ENCODE measurements at places on chromosomes 1 and 21.

DNA sequence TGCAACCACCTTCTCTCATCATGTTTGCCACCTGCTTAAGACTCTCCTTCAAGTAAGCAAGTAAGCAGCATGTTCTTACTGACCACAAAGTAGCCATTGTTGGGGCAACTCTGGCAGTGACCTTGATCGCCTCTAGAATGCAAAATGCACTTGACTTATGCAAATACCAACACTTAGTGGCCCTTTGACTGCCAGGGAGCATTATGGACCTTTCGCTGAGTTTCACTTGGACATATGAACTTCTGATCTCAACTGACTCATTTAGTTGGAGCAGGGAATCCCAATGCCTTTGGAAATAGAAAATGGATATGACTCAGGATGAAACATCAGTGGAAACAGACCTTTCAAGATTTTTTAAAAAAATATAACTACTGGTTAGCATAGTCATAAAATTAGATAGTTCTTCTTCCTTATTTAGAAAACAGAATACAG lies 6.1 kb upstream of the PLA2G5 start:
- no peak for DNase-seq

DNA sequence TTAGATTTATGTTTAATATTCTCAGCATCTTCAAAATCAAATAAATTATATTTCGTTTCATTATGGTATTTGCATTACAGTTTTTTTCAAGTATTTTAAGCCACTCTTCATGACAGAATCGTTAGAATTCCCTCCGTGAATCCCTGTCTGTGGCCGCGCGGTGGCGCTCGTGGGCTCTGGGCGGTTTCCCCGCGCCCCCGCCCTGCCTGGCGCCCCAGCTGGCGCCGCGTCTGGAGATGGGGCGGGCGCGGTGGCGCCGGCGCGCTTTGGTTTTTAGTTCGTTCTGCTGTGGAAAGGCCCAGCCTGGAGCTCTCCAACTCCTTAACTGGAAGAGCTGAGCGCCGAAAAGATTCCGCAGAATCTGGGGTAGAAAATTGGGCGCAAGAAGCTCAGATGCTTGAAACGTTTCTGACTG lies 25.7 kb downstream of the PRMT2 start:
- peak; percentile 31 for DNase-seq

GRCh38 chr1:235011599-235012435 lies 116.8 kb downstream of the TOMM20 start:
- DNase-seq: peak; percentile 97

DNA sequence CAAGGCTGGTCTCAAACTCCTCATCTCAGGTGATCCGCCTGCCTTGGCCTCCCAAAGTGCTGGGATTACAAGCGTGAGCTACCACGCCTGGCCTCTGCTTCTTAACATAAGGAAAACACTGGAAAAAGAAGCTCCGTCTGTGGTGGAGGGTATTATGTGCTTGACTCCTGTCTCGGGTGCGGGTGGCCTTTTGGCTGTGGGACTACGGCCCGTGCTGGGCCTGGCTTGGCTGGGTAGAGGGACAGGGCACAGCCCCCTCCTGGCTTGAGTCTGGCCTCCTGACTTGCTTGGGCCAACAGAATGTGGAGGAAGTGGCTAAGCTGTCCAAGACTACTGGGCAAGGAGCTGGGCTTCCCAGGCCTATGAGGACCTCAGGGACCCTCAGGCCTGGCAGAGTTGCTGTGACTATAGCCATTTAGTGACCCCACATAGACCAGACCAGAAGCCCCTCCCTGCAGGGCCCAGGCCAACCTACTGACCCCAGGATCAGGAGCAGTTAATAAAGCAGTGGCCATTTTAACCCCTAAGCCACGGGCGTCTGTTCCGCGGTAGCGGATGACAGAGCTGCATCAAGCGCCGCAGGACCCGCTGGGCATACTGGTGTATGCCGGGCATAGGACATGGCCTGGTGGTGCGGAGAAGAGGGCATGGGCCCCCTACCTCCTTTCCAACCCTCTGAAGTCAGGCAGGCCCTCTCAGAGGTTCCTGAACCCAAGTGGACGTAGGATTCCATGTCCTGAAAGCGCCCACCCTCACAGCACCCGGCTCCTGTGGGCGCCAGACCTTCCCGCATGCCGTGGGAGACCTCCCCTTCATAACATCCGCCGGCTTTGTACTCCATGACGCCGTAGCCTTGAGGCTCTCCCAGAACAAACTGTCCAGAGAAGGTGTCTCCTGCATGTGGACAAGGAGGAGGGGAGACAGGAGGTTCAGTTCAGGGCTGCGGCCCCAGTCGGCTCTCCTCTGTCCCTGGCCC lies 4.4 kb downstream of the MORN1 start:
- DNase-seq: no peak

GRCh38 chr21:42455196-42455595 lies 40.8 kb downstream of the RSPH1 start:
- DNase-seq: no peak

- DNase-seq: no peak
Observed at GRCh38 chr1:182680901-182681567, 3.4 kb downstream of the RGS8 start.

DNA sequence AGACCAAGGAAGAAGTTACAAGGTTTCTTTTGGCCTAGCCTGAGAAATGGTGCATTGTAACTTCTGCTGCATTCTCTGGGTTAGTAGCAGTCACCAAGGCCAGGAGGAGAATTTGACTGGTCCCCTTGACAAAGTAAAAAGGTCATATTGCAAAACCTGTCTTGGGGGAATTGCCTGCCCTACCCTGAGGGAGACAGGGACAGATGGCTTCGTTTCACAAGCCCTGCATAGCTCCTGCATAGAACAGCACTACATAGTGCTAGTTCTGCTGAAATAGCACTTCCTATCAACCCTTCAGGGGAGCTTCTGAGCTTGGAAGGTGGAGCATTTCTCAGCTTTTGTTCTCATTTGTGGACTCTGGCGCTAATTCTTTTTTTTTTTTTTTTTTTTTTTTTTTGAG lies 20.4 kb upstream of the AK2 start:
- DNase-seq: no peak

DNA sequence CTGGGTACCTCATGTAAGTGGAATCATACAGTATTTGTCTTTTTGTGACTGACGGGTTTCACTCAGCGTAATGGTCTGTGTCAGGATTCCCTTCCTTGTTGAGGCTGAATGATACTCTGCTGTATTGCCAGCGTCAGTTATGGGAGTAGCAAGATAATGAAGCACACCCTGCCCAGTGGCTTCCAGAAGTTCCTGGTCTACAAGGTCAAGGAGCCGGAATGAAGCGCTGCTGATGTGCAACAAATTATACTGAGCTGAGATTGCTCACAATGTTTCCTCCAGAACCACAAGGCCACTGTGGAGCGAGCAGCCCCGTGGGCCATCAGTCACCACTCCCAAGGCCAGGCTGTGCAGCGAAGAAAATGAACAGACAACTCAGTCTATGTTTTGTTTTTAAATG lies 24.0 kb upstream of the TDRD10 start:
- DNase-seq: no peak

GRCh38 chr1:15417059-15417934 lies 7.6 kb downstream of the EFHD2 start:
- peak; percentile 64 for DNase-seq

GRCh38 chr1:116950517-116951199 lies 40.9 kb downstream of the PTGFRN start:
- no peak for DNase-seq

DNA sequence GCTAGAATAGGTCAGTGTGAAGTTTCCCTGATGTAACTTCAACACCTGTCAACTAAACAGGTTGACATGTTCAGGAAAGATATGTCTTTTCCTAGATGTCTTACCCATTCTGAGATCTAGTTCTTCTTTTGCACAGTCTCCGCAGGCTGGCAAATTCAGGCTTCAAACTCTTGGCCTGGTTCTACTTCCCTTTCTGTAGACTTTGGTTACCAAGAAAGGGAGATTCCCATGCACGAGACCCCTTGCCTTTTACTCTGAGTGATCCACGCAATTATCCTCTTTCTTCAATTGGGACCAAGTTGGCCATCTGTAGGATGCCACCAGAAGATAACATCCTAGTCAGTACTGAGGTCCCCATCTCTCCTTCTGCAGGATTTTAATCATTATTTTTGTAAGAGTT lies 2.0 kb downstream of the CFAP45 start:
- no peak for DNase-seq

- DNase-seq: no peak
Observed at GRCh38 chr1:219498666-219499065, 114.2 kb downstream of the ZC3H11B start.

- no peak for DNase-seq
Observed at GRCh38 chr21:16536643-16537434, 807.1 kb downstream of the USP25 start.

DNA sequence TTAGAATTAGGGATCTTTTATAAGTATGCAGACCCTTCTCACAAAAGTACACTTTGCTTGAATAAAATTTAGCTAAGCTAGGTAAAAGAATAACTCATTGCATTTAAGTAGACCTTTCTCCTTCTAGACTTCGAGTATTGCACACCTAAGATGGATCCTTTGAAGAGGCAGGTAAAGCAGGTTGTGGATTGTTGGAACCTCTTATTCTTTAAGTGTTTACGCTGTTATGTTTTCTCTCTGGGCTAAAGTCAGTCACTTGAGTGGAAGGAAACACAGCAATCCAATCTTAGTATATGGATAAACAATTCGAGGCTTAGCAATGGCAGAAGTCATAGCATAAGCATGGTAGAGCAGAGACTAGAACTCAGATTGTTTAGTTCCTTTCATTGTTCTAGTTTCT lies 11.4 kb downstream of the MAGI3 start:
- DNase-seq: no peak

- DNase-seq: no peak
Observed at GRCh38 chr1:43021547-43022474, 63.1 kb upstream of the SLC2A1 start.

DNA sequence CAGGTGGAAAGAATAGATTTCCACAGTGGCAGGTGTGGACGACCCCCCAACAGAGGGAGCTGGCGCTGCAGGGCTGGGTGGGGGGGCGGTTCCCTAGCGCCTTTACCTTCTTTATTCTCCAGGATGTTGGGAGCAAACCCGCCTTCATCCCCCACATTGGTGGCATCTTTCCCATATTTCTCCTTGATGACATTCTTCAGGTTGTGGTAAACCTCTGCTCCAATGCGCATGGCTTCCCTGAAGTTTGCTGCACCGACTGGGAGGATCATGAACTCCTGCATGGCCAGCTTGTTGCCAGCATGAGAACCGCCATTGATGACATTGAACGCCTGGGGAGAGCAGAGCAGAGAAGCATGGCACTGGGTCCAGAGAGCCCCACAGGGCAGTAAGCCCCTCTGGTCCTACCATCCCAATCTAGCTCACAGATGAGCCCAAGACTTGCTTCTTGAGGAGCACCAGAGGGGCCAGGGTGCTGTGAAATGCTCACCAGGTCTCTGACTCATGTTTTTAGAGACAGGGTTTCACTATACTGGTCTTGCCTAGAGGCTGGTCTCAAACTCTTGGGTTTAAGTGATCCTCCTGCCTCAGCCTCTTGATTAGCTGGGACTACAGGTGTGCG lies 12.2 kb downstream of the ENO1 start:
- DNase-seq: no peak

- no peak for DNase-seq
Observed at GRCh38 chr1:89489047-89489729, 35.4 kb upstream of the LRRC8B start.

- no peak for DNase-seq
Observed at GRCh38 chr1:7591565-7591964, 179.5 kb upstream of the VAMP3 start.

DNA sequence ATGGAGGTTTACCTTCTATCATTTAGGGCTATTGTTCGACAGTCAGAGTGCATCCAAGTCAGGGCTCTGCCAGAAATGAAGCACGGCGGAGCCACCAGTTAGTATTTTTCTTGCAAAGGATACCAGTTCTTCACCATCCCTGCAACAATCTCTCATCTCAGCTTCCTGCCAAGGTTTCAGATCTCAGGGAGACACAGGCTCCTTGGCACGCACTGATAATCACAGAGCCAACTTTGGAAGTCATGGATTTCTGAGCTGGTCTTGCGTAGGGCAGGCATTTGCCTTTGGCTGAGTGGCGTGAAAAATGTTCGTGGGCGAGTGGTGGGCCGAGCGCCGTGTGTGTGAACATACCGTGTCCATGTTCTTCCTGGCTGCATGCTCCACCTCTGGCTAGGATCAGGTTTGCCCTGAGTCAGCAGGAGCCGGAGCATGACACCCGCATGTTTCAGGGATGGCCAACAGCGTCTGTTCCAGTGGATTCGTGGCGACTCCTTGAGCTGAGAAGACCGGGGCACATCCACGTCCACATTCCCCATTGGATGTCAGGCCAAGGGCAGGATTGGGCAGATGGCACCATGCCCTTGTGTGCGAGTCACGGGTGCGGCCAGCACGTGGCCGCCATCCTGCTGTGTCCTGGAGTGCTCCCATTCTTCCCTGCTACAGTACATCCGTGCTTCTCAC lies 118.5 kb upstream of the C1orf174 start:
- DNase-seq: peak; percentile 4

DNA sequence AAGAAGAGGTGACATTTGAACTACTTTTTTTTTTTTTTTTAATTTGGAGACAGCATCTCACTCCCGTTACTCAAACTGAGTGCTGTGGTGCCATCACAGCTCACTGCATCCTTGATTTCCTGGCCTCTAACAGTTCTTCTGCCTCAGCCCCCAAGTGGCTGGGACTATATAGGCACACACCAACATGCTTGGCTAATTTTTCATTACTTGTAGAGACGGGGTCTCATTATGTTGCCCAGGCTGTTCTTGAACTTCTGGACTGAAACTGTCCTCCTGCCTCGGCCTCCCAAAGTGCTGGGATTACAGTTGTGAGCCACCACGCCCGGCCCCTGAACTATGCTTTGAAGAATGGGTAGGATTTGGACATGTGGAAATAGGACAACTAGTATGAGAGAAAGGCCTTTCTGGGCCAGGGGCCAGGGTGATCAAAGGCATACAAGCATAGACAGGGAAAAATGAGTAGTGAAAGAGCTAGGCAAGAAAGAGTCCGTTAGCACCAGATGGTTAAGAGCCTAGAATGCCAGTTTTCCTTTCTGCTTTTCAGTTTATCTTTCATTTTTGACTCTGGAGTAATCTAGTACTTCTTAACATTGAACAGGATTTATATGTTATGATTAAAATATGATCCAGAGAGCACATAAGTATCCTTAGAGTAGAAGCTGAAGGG lies 6.3 kb downstream of the RABGAP1L start:
- DNase-seq: no peak

DNA sequence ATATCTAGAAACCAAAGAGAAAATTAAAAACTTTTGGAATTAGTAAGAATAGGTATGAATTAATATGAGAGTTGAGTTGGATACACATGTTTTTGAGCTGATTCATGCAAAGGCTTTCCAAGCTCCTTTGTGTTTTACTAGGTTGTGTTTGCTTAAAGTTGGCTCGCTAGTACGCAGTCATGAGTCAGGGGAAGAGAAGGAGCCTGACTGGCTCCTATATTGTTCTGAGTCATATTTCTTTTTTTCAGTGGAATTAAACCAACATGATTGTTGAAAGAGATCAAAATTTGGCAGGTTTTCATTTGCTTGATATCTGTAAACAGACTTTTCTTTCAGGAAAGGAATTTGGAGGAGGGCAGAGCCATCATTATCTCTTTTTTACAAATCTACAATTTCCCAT lies 66.7 kb downstream of the MAGI3 start:
- DNase-seq: no peak
